ENCODE measurements at places on chromosomes 13 and 19.

- DNase-seq, result no peak
Measured at GRCh38 chr13:51292000-51292565, 47.4 kb upstream of the SERPINE3 start.

GRCh38 chr13:24323036-24323738 is 13.8 kb downstream of the C1QTNF9 start:
- DNase-seq, result no peak

DNA sequence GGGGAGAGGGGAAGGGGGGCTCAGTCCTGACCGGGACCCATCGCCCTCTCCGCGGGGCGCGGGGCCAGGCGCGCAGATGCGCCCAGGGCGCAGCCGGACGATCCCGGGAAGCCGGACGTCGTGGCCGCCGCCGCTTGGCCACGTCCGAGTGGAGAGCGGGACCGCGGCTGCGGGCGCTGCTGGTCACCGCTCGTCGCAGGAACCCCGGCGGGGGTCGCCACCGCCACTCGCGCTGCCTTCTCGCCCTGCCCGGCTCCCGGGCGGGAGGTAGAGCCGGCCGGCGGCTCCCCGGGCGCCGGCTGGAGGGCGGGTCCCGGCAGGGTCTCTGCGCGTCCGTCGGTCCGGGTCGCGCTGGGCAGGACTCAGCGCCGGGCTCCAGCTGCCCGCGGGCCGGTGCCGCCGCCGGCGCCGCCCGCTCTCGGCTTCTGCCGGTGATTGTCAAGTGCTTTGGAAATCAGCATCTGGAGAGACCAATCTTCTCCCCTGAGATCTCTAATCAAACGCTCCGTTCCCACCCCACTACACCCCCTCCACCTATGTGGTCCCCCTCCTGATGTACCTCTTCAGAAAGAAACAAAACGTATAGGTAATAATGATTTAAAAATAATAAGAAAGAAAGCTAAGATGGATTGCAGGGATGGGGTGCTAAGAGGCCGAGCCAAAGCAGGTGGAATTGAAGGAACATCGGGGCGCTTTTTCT is 464.4 kb downstream of the ITGBL1 start:
- DNase-seq, result no peak

DNA sequence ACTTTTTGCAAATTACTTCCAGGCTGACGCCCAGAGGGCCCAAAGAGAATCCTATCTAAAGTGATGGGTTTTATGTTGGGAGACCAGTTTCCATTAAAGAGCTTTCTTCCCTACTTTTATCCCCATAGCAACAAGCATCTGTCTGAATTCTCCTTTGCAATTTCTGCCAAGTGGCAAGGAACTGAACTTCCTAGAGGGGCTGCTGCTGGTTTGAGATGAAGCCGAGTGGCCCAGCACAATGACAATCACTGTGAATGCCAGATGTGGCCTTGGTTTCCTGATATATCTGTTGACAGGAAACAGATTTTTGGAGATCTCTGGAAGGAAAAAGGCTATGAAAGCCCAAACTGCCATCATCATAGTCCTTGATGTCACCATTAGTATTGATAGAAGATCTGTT is 198.6 kb downstream of the OXGR1 start:
- no peak for DNase-seq

DNA sequence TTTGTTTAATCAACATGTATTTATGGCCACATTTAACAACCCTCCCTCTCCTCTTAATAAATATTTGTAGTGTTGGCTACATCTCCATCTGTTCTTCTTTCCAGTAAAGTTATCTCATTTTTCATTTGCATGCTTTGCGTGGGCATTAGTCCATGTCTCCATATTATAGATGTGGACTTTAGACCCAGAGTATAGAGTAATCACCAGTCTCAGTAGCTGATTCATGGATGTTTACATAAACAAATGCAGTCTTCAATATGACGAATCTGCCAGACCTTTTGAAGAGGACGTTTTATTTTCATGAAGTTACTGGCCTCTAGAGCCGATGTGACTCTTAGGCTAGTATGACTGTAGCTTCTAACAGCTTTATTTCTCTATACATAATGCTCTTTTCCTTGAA is 1546.2 kb downstream of the OLFM4 start:
- DNase-seq, result no peak

DNA sequence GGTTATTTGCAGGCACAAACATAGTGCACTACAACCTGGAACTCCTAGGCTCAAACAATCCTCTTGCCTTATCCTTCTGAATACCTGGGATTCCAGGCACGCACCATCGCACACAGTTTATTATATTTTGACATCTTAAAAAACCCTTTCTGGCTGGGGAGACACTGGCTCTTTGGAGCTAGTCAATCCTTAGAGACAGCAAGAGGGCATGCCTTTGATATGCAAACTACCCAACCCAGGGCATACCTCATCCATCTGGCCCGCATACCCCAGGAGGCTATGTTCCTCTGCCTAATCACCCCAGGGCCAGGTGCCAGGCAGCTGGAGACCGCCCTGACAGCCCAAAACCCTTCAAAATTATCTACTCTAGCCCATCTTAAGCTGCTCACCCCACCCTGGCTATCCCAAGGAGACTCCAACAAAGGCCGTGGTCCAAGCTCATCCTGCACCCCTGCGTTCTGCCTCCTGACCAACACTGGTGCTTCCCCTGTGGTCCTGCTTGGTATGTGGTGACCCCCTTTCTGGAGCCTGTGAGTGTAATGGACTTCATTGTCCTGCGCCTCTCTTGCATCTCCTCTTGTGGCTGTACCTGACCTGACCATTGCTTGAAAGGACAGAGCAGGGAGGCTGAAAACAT is 86.4 kb downstream of the RGCC start:
- DNase-seq, result no peak

- DNase-seq, result no peak
Measured at GRCh38 chr13:112710855-112711527, 21.2 kb downstream of the ATP11A start.

DNA sequence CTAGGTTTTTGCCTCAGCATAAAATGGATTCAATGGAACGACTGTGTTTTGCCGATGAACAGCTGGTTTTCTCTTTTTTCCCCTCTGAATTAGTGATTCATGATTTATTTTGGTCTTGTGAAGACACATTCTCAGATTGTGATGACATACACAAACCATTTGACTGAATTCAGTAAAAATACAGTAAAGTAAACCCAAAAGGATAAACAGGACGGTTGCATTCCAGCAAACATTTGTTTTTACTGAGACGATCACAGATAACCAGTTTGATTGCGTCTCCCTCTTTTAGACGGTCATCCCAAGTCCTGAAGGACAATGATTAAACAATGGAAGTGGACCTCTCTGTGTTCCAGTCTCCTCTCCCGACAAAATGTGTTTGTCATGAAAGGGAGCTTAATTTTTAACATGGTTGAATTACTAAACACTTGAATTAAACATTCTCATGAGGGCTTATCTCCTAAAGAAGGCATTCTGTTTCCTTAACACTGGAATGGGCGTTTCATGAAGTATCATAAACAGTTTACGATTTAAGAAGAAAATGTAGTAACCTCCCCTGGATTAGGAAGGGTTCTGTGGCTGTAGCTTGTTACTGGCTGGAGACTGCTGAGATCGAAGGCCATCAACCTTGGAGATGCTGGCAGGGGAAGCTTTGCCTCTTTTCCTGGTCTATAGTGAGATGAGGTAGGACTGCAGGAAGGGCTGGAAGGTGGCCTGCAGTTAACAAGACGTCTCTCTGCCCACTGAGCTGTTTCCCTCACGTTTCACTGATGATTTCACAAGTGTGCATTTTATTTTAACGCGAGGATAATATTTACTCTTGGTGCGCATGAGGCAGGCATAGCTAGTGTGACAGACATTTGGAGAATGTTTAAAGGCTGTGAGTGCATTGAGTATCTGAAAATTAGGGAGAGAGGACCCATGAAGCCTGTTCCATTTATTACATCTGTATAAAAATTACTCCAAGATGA is 457.9 kb downstream of the FGF9 start:
- DNase-seq, result no peak

- no peak for DNase-seq
Measured at GRCh38 chr13:51331354-51331861, 8.1 kb upstream of the SERPINE3 start.

DNA sequence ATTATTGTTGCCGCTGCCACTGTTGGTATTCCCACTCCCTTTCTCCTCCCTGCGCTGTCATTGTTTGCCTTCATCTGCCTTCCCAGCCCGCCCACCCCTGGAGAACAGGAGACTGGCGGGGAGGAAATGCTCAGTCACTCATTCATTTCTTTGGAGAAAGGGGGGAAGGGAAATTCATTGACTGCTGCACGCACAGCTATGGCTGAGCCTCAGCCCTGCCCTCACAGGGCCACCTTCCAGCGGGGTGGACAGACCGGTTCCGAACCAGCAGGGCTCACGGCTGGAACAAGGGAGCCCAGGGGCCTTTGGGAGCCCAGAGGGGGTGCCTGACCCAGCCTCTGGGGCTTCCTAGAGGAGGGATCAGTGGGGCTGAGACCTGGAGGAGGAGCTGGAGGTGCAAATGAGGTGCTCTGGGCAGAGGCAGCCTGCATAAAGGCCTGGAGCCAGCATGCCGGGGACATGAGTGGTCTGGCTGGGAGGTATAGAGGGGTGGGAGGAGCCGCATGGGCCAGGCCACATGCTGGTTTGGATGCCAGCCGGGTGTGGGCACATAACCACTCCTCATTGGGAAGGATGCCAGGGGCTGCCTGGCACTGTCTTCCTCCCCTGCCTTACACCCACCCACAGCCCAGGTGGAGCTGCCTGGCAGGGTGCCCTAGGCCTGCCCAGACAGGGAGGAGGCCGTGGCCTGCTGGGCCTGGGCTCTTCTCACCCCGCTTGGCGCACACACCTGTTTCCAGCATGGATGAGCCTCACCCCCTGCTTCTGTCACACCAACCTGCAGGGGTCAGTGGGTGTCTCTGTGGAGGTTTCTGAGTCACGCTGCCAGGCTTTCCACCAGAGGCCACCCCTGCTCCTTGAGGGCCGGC is 26.8 kb downstream of the PPP5C start:
- no peak for DNase-seq
